Stimulated activated CD4-positive, alpha-beta T cell treated with anti-CD3 and anti-CD28 coated beads, Interleukin-2, amount 100 ng/mL, for 24 hours (primary cell): ENCODE measurements at places on chromosomes 2 and 18.

GRCh38 chr2:197191940-197192322 lies 118.6 kb downstream of the ANKRD44 start:
- peak; percentile 52 for DNase-seq

DNA sequence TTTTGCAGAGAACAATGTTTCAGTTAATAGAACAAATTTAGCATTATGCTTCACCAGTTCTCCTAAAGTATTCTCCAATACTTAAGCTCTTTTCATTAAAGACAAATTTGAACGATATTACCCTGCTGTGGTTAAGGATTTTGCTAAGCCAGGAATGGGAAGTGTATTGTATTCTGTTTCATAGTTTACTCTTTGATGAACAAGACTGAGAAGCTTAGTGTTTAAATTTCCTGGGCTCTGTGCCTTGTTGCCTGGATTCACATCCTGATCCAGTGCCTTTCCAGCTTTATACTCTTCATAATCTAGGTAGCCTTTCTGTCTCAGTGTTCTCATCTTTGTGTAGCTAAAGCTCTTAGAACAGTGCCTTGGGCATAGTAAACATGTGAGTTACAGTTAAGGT lies 58.6 kb upstream of the GLS start:
- no peak for DNase-seq

- DNase-seq, result no peak
These were observed 303.9 kb downstream of the LRATD1 start for GRCh38 chr2:14936426-14936825.

DNA sequence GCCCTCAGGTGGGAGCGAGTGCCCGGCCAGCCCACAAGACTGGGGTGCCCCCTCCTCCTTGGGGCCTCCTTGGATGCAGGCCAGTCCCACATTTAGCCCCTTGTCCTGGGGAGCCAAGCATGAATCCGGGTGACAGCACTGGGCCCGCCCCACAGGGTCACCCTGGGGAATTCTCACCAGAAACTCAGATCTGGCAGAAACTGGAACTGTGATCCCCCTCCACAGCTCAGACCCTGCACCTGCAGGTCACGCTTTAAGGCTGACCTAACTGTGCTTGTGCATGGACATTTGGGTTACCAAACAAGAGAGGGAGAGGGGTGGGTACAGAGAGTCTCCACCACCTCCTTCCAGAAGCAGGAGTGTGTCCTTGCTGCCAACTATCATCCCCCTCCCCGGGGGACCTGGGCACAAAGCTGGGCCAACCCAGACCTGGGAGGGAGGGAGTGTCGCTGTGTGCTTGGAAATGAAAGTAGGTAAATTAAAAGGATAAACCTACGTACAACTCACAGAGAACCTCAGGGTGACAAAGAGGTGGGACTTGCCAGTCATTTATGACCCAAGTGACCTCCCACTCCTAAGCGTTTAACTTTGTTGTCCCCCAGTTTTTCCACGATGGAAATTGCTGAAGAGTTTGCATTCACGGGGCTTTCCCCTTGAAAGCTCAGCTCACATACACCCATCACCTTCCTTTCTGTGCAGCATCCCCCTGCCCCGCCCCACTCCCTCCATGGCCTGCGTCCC lies 9.1 kb downstream of the ITM2C start:
- DNase-seq, result no peak

DNA sequence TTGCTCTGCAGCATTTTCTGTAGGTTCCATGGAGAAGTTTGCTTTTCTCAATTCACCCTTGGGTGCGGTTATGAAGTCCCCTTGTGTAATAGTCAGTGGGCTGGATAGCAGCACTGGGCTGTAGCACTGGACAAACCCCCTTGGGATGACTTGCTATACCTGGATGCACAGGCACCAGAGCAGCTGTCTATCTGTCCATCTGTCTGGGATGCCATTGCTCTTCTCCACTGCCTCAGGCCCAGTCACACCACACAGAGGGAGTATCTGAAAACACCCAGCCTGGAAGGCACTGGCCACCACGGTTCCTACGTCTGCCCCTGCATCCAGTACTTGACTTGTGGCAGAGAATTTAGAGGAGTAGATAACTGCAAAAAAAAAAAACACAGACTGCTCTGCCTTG lies 254.5 kb downstream of the TFCP2L1 start:
- no peak for DNase-seq

- no peak for DNase-seq
These were observed 270.6 kb upstream of the TANK start for GRCh38 chr2:160889439-160890170.

GRCh38 chr2:236875906-236876505 lies 209.7 kb upstream of the COPS8 start:
- peak; percentile 8 for DNase-seq

DNA sequence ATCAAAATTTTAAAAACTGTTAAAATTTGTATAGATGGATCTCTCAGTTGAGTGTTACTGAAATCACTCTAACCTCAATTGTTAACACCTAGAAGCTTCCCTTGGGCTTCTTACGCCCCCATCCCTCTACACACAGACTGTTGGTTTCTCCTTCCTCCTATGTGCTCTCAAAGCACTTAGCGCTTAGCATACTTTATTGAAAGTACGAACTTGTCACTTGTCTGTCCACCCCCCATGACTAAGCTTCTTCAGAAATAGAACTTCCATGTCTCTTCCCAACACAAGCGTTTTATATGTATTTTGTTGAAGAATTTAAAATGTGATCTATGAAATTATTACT lies 441 bp downstream of the MPHOSPH10 start:
- DNase-seq, result no peak

DNA sequence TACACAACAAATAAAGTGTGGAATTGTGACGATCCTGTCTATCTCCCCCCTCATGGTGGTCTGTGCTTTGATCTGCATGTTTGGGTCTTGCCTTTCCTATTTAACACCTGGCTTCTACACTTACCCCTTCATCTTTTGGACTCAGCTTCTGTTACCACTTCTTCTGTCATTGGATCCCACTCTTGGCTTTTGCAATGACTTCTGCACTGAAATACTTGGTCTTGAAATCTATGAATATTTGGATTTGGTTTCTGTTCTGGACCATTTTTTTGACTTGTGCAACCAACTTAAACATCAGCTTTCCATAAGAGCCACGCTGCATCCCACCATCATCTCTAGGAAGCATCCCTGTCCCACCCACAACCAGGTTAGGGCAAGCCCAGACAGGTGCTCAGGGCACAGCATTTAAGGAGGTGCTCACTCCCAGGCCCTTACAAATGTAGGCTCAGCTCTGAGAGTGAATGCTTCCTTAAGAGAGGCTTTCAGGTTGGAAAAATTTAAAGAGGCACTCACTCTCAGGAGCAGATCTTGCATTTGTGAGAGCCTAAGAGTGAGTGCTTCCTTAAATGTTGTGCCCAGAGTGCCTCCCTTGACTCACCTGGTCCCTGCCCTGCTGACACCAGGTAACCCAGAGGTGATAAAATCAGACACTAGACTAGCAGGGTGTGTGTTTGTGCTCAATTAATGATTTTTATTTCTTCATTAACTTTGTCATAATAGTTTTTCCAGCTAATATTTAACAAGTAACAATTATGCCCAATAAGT lies 124.5 kb upstream of the SH3BP4 start:
- DNase-seq, result no peak

- DNase-seq, result no peak
These were observed 143.9 kb upstream of the SIX2 start for GRCh38 chr2:45153121-45153520.

DNA sequence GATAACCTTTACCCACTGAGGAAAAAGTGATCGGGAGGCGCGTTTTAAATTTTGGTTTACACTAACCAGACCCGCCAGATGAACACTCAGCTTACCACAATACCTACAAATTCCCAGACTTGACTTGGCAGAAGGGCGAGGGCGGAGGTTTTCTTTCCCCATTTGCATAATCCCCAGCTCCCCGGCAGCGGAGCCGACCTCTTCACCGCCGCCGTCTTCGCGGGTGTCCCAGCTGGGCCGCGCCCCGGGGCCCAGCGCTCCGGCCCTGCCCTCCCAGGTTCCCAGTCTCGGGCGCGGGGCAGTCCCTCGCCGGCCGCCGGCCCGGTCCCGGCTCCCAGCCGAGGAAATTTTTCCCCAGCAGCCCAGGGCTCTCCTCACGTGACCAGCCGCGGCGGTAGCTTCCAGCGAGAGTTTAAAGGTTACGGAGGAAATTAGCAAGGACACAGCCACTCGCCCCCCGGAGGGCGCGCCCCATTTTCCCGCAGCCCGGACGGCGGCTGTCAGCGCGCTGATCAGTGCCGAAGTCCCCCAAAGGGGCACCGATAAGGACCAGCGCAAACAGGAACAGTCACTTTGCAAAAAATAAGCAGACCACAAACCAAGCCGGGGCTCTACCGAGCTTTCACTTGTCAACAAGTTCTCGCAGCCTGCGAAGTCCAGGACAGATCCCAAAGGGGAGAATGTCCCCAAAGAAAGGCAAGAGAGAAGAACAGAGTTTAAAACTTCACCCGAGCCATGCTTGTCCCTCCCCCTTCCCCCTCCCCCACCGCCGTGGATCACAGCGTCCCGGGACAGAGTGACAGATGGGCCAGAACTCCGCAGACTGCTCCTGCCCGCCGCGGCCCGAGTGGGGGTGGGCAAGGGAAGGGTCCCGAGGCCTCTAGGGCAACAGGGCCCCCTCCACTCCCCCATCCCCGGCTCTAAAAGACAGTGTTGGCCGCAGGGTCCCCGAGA lies 1.3 kb upstream of the PRKCE start:
- DNase-seq, result peak; percentile 64
